ENCODE measurements at places on chromosomes 3 and 15. TPM values are rescaled to one million over a fixed set of nuclear protein-coding genes. Genes with fewer than 3 reads are reported as not detected.

- no peaks in the 10 kb centered on the region for H3K36me3 ChIP-seq
These were observed 2.3 kb downstream of the PHLDB2 start for GRCh38 chr3:111861391-111861790.

DNA sequence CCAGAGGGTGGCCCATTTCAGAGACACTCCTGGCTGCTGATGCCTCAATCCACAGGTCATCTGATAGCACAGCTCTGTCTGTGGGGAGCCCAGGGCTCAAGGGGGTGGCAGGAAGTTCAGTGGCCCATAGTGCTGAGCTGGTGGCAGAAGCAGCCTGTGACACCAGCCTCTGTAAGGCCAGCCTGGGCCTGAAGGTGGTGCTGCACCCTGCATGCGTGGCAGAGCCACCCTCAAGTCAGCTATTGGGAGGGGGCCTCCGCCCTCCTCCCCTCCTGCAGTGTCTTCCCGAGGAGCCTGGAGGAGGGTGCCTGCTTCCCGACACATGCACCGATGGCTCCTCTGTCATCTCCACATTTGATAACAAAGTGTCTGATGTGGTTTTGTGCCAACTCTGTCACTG lies 3.0 kb downstream of the PLA1A start:
- no peaks in the 10 kb centered on the region for H3K4me1 ChIP-seq
- no peak overlapping the region for H3K27ac ChIP-seq
- peak; percentile 11 for DNase-seq
- no peaks in the 10 kb centered on the region for H3K27me3 ChIP-seq

- no peaks in the 10 kb centered on the region for H3K36me3 ChIP-seq
- DNase-seq = no peak
- H3K4me3 ChIP-seq = peak overlapping the region; percentile 71
- H3K27me3 ChIP-seq = no peaks in the 10 kb centered on the region
These were observed 1.1 kb downstream of the DCUN1D1 start for GRCh38 chr3:182979103-182979673.

GRCh38 chr15:44535523-44536301 lies 1.2 kb upstream of the EIF3J start:
- H3K27me3 ChIP-seq = no peaks in the 10 kb centered on the region
- H3K36me3 ChIP-seq = peaks cover 7% of the 10 kb centered on the region
- peak overlapping the region; percentile 86 for H3K4me3 ChIP-seq
- peak; percentile 29 for DNase-seq
- H3K4me1 ChIP-seq = peaks cover 14% of the 10 kb centered on the region

GRCh38 chr15:91521548-91521947 lies 332.0 kb upstream of the SLCO3A1 start:
- H3K4me1 ChIP-seq = no peaks in the 10 kb centered on the region
- no peaks in the 10 kb centered on the region for H3K27me3 ChIP-seq

Gene CX3CR1
- polyA plus RNA-seq = 0.55 TPM

Gene SCAANT1
- not detected for polyA plus RNA-seq

Gene C3orf38
- polyA plus RNA-seq = 16.7 TPM
